ENCODE measurements at places on chromosomes 16 and 17.

- no peak for DNase-seq
These were observed 80.2 kb upstream of the DOC2B start for GRCh38 chr17:261635-262034.

DNA sequence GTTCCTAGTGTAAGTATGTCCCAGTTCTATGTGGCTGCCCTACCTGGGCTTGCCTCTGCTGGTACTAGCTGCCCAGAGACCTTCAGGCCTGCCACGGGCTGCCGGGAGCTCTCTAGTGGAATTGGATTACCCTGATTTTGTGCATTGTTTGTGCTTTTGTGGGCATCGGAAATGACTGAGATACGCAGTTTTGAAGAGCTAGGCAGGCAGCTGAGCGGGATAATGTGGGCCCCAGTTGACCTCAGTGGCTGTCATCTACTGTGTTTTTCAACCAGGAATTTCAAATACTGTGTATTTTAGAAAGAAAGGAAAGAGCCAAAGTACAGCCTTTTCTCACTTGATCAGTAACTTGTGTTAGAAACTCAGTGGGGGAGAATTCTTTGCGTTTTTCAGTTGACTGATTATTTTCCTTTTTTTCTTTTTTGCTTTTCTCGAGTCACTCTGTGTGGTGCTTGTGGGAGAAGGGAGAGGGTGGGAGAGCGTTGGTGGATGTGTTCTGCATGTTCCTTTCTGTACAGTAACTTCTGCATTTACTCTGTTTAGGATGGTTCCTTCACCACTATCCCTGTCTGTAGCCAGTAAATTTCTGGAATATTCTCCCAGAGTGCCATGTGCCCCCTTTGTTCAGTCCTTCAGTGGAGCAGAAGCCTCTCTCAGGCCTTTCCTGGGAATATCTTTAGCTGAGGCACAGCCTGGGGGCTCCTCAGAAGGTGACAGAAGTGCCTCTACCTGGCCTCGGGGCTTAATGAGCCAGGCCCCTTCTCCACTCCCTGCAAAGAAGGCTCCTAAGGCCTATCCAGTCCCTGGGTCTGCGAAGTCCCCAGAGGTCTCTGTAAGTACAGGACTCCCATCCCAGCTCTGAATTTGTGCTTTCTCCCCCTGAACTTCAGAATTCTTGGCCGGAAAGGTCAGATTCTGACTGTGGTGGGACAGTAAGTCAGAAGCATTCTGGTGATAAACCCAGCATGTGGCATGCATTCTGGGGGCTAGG is 15.0 kb upstream of the SLC12A3 start:
- no peak for DNase-seq

DNA sequence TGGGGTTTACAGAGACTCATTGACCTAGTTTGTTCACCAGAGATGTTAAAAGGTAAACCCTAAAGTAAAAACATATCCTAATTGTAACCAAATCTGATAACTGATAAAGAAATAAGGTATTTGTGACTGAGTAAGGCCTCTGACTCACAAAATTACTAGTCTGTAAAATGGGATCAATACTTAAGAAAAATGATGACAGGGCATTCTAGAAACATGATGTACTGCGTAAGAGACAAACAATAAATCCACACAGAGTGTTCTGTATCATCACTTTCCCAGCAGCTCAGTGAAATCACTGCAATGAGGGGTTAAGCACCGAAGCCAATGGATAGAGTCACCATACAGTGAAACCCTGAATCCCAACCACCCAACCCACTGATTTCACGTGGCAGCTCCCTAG is 91.5 kb downstream of the VPS53 start:
- DNase-seq = no peak

DNA sequence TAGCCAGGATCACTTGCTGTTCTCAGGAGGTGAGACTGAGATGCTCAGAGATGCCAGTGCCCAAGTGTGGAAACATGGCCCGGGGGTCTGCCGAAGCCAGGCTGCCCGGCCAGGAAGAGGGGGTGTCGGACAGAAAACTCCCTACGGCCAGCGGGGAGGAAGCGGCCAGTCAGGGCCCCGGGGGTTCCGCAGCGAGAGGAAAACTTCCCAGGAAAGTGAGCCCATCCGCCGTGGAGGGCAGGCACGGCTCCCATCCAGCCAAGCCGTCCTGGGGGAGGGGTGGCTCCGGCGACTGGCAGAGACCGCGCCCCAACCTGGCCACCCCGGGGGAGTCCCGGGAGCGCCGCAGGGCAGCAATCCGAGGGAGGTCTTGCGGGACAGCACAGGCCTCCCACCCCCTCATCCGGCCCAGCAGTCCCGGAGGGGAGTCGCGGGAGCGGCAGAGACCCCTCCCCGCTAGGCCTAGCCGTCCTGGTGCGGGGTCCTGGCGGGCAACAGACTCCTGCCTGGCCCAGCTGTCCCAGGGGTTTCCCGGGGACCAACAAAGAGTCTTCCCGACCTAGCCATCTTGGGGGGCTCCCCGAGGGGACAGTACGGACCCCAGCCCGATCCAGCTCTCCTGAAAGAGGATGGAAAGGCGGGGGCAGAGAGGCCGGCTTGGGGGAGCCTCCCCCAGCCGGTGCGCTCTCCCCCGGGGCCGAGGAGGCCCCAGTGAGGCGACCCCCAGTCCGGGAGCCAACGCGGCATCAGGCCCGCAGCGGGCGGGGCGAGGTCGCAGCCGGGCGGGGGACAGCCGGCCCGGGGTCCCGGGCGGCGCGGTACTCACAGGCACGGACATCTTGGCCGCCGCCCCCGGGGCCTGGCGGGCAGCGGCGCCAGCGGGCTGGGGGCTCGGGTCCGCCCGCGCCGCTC is 13.8 kb upstream of the BCAR1 start:
- DNase-seq = no peak

Measured in effector memory CD4-positive, alpha-beta T cell (primary cell).